ENCODE measurements at places on chromosomes 2 and 18.

- no peak for DNase-seq
Observed at GRCh38 chr2:227296671-227297405, 28.2 kb upstream of the MFF start.

DNA sequence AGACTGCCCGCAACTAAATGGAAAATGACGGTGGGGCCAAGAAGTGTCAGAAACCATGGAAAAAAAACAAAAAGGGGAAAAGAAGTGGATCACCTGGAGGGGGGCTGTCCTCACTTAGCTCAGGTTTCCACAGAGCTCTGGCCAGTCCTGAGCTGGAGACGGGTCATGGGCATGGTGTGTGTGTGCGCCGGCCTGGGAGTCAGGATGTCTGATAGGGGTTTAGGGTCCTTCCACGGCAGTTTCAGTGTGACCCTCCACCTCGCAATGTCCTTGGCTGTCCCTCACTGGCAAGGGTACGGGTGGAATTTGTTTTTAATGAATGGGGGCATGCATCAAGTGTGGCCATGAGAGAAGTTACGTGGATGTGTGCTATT is 133.2 kb upstream of the MEIS1 start:
- DNase-seq = no peak

DNA sequence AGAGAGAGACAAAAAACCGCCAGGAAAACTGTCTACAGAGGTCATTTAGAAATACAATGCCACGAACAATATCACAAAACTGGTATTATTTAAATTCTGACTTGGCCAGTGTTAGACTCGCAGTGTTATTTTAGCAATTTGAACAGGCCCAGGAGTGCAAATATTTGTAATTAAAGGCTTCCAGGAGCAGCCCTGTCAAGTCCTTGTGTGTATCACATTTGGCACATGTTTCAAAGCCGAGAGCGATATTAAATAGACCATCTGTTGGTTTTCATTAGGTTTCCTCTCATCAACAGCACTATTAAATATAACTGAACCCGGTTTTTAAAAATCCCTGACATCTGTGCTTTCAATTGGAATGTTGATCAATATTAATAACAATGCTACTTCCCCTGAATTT is 656.9 kb downstream of the TSN start:
- DNase-seq = no peak

DNA sequence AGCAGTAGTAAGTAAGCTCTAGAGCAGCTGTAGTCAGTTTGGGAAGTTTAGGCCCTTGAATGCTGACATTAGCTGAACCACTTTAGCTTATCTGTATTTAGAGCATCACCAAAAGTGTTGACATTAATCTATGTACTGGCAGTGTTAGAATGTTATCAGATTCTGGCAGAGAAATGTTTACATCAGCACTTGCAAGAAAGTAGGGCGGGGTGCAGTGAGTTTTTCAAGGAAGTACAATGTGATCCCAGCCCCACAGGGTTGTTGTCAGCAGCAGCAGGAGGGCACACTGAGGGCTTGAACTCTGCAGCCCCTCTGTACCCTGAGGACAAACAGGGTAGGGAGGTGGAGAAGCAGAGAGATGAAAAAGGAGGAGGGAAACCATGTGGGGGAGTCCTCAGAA is 35.5 kb upstream of the RMP24 start:
- no peak for DNase-seq

GRCh38 chr2:118477111-118477862 is 370.2 kb downstream of the EN1 start:
- no peak for DNase-seq

- no peak for DNase-seq
Observed at GRCh38 chr18:56992777-56993176, 154.1 kb upstream of the BOD1L2 start.

- no peak for DNase-seq
Observed at GRCh38 chr18:43001821-43002220, 113.7 kb downstream of the RIT2 start.

DNA sequence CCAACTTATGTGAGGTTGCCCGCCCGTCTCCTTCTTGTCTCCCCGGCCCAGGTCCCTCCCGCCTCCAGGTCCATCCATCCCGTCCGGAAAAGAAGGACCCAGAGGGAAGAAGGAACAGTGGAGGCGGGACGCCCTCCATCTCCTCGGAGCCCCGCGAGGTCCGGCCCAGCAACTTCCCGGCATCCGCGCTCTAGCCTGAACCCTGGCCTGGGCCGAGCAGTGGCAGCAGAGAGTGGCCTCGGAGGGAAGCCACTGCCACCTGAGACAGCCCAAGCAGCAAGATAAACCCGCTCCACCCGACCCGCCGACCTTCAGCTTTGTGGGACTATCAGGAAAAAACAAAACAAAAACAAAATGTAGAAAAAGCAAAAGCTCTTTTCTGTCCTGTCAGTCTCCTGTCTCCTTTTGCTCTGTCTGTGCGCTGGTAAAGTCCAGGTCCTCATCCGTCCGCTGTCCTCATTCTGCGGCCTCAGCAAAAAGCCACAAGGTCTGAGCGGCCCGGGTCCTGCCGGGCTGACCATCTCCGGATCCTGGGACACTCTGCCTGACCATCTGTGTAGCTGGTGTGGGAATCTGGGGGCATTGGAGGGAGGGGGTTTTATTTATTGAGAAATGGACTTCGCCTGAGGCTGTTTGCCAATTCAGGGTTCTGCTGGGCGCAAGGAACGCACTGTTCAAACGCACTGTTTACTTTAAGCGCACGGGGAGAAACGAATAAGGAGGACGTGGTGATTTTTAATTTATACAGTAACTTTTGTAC is 3.1 kb downstream of the DLX1 start:
- DNase-seq = no peak

DNA sequence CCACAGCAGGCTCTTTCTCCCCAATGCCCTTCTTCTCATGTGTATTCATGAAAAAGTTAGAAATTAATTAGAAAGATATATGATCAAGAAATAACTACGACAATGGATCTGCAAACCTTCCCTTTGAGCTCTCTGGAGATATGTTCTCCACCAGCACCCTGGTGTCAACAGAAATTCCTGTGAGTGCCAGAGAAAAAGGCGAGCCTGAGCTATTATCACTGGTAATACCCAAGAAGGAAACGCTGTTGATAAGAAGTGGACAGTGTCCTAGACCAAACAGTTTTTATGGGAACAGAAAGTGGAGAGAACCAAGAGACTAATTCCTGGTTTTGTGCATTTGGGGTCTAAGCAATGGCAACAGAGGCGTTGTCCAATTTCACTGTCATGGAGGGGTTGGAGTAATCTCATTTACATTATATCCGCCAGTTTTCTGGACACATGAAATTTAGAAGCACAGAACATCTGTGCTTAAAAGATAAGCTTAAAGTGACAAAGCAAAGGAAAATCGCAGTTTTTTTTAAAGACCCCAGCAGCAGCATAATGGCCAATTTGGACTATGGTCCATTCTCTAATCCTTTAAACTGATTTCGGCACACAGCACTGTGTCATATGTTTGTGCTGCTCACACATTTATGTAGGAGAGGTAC is 47.2 kb upstream of the CDC42EP3 start:
- DNase-seq = no peak

DNA sequence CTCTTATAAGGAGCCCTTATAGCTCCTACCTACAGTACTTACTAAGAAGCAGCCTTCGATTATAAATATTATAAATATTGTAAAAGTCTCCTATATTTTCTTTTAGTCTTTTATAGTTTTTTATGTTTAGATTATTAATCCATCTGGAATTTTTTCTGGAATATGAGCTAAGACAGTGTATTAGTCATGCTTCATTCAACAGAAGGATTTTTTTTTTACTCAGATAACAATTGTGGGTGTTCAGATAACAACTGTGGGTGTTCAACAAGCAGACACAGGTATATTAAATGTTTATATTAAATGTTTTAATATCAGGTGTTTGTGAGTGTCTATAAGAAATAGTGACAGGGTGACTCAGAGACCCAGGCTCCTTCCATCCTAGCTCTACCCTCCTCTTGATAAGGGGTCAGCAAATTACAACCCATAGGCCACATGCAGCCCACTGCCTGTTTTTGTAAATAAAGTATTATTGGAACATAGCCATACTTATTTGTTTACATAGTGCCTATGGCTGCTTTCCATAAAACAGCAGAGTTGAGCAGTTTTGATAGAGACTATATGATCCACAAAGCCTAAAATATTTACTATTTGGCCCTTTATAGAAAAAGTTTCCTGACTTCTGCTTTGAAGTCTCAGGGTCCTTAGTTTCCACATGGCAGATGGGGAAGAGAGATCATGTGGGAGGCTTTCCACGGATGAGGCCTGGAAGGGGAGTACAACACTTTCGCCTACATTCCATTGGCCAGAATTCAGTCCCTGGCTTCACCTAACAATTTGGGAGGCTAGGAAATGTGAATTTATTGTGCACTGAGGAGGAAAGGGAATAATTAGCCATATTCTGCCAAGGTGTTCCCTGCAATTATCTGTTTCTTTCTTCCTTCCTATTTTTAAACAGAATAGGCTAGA is 4.3 kb upstream of the SPATS2L start:
- peak; percentile 12 for DNase-seq

- DNase-seq = no peak
Observed at GRCh38 chr2:138703242-138703641, 76.9 kb downstream of the NXPH2 start.

GRCh38 chr2:239355139-239355538 is 45.7 kb downstream of the HDAC4 start:
- peak; percentile 48 for DNase-seq

GRCh38 chr18:37243741-37244140 is 321.9 kb downstream of the CELF4 start:
- no peak for DNase-seq

- no peak for DNase-seq
Observed at GRCh38 chr2:2638547-2639220, 307.6 kb upstream of the MYT1L start.

DNA sequence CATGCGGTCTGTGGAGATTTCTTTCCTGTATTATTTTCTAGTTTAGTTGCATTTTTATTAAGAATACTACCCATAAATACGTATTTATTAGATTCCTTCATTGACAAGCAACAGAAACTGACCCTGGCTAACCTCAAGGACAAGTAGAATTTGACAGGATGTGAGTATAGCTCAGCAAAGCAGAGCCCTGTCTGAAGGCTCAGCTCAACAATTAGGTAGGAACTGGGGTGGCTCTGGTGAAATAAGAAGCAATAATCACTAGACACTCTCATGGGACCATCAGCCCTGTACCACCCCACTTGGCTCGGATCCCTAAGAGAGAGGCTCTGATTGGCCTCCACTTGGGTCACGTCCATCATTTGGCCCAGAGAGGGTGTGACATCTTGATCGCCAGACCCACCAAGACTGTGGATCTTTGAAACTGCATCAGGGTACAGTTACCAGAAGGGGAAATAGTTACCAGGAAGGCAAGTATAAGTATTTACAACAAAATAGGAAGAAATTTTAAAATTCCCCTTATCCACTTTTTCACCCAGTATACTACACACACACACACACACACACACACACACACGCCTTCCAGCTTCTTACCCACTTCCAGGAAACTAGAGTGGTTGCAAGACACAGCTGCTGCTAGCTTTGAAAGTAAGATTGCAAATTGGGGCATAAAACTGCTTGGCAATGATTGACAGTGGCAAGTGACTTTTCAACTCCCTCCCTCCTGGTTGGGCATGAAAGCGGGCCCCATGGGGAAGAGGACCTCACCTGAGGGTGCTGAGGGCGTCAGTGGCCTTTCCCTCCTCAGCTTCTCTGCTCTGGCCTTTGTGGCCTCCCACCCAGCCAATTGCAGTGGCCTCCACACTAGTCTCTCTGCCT is 41.8 kb downstream of the KCTD18 start:
- DNase-seq = no peak

DNA sequence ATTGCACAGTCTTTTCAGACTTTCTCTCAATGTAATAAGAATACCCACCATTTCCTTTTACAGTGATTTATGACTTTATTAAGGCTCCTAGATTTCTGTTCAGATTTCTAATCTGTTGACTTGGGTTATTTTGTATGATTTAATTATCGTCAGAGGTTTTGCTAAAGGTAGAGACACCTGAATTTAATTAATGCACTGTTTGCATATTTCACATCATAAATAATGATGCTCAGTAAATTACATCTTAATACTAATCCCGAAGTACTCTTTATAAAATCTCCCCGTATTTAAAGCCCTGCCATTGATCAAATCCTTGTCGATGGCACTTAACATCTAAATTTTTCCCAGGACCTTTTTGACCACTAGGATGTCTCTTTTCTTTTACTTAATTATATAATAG is 399.9 kb downstream of the MEIS1 start:
- DNase-seq = no peak

- DNase-seq = no peak
Observed at GRCh38 chr2:174333017-174333371, 1.8 kb upstream of the SP9 start.

DNA sequence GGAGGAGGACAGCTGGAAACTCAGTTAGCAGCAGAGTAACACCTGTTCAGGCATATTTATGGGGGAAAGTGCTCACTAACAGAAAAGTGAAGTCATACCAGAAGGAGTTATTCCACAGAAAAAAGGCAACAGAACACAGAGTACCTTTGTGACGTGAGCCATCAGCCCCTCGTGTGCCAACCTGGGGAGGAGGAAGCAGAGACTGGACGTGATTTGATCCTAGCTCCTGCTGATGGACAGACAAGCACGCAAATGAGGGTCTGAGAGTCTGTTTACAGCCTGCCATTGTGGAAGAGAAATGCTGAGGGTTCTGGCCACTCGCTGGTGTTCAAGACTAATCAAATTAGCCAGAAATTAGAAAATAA is 120.7 kb downstream of the ZNF521 start:
- DNase-seq = no peak

- peak; percentile 73 for DNase-seq
Observed at GRCh38 chr18:59787998-59788790, 91.0 kb upstream of the CCBE1 start.

DNA sequence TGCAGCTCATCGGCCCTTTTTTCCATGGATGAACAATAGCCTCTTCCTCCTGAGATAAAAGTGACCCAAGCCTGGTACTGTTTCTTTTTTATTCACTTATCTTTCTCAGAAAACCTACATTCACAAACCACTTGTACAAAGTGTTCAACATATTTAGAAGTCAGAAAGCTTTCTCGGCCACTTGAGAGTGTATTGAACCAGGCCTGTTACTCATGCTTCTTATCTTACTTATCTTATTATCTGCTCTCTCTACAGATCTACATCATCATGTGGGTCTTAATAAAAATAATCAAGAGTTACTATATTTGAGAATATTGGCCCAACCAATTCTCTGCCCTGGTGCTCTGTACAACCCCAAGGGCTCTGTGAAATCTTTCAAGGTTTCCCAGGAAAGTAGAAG is 242.1 kb downstream of the MREG start:
- DNase-seq = no peak
